ENCODE measurements at places on chromosomes 1 and 21. TPM values are rescaled to one million over a fixed set of nuclear protein-coding genes. Genes with fewer than 3 reads are reported as not detected.

DNA sequence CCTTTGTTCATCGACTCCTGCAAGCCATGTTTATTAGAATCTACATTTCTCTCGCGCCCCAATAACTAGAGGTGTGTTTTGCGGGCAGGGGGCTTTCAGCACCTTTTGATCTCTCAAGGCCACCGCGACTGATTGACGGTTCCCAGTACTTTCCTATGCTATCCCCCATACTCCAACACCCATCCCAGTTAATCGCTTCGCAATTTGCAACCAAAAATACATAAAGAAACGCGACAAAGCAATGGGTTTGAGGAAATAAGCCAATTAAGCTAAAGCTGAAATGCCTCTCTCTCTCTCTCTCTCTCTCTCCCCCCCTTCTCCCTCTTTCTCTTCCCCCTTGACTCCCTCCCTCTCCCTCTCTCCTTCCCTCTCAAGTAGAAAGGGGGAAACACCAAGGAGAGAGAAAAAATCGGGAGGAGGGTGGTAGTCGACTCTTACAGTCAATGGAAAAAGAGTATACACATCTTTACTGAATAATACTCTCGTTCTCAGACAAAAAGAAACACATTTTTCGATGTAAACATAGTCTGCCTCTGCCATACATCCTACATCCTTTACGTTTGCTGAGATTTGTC lies 128.0 kb upstream of the DPYD start:
- no peak for DNase-seq

GRCh38 chr1:3058263-3059030 lies 10.6 kb upstream of the PRDM16 start:
- no peak for DNase-seq

- no peak for DNase-seq
These were observed 8.1 kb downstream of the GABPA start for GRCh38 chr21:25742900-25743299.

DNA sequence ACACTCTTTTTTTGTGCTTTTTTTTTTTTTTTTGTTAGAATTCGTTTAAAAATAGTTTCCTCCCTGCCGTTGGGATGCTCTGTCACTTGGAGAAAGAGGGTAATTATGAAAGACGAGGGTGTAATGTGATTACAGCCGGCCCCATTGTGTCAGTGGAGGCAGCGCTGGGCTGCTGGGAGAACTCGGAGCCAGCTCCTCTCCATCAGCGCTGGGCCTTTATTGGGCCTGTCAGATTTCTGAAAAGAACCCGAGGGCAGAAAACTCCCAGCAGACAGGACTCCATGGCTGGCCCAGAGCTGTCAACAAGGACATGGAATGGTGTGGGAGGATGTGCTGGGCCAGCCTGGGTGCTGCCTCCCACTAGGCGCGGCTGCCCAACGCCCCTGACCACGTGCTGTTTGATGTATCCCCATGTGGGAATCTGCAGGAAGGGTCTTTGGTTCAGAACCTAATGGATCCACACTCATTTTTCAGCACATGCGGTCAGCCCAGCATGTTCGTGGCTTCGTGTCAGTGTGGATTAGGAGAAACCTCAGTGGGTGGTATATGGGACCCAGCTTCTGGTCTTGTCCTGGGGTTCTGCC lies 222.6 kb upstream of the KIAA0040 start:
- no peak for DNase-seq

GRCh38 chr1:56583957-56584468 lies 4.7 kb upstream of the PLPP3 start:
- DNase-seq: no peak

DNA sequence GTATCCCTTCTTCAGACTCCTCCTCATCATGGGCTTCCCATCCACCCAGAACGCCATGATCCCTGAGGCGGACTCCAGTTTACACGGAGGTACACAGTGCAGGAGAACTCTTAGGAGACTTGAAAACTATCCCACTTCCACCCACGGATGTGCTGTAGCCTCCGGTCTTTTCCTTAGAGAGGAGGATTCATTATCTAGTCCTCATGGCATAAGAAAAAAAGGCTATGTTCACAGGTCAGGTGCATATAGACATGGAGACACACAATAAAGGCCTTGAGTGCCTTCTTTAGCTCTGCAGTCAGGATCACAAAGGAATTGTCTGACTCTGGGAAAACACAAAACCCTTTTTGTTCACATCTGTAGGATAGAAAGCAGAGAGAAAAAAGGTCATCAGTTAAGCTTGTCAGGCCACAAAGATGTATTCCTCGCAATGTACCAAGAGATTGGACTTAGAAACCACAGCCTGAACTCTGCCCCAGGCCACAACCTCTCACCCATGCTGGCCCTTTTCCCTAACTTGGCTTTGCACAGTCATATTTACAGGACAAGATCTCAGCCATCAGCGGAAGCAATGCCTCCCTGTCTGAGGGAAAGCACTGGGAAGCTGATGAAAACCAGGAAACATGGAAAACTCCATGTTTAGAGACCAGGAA lies 9.0 kb downstream of the CRP start:
- DNase-seq: no peak

- no peak for DNase-seq
These were observed 129.2 kb downstream of the ZBTB18 start for GRCh38 chr1:244180256-244180655.

GRCh38 chr1:205677167-205677566 lies 3.1 kb downstream of the SLC45A3 start:
- peak; percentile 60 for DNase-seq

GRCh38 chr21:41367945-41368734 lies 6.3 kb downstream of the MX2 start:
- no peak for DNase-seq

GRCh38 chr1:9942399-9942938 lies 722 bp downstream of the LZIC start:
- peak; percentile 78 for DNase-seq

DNA sequence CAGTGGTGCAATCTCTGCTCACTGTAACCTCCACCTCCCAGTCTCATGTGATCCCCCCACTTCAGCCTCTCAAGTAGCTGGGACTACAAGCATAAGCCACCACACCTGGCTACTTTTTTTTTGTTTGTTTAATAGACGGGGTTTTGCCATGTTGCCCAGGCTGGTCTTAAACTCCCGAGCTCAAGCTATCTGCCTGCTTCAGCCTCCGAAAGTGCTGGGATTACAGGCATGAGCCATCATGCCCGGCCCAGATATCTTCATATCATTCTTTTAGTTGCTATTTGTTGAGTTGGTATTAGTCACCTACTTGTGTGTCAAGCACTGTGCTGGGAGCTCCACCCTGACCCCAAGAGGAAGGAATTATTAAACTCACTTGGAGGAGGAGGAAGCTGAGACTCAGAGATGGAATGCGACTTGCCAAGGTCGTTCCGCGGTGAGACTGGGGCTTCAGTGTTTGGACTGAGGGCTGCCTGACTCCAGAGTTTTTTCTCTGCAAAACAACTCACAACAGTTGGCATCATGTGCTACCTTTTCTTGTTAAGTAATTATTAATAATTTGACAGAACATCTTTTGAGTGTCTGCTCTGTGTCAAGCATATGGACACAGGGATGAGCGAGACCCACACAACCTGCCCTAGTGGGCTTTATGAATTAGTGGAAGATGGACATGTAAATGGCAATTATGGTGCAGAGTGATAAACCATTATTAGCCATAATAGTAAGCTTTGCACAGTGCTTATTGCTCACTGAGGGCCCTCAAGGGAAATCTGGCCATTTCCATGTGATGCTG lies 132.0 kb downstream of the FOXD2 start:
- peak; percentile 75 for DNase-seq

GRCh38 chr1:88730995-88731394 lies 46.9 kb downstream of the PKN2 start:
- DNase-seq: no peak

- DNase-seq: no peak
These were observed 171.8 kb downstream of the MATN1 start for GRCh38 chr1:30551603-30552002.

- DNase-seq: no peak
These were observed 8.5 kb upstream of the DENND2D start for GRCh38 chr1:111208921-111209320.

- no peak for DNase-seq
These were observed 115.4 kb upstream of the F3 start for GRCh38 chr1:94656967-94657366.

- no peak for DNase-seq
These were observed 99.1 kb upstream of the ERG start for GRCh38 chr21:38597421-38597820.

- no peak for DNase-seq
These were observed 218.9 kb upstream of the C1orf174 start for GRCh38 chr1:4118746-4119515.

DNA sequence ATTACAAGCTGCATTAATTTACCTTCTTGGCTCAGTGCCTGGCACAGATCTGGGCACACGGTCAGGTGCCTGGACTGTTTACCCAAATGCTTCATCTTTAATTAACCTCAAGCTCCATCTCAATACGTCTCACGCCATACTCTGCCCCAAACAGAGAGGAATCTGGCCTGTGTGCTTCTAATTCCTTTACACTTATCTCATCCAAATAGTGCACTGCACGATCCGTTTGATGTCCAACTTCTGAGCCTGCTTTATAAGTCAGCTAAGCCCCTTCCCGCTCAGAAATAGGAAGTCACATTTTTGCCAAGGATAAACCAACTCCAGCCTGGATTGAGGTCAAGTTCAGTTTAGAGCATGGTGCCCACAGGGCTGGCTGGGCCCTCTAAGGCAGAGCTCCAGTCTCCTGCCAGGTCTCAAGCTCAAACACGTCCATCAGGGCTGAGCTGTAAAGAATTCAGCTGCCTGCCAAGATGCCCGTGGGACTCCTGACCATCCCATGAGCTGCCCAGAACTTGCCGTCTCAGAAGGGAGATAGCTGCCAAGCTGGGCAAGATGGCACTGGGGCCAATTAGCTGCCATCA lies 233.5 kb downstream of the TRABD2B start:
- no peak for DNase-seq

DNA sequence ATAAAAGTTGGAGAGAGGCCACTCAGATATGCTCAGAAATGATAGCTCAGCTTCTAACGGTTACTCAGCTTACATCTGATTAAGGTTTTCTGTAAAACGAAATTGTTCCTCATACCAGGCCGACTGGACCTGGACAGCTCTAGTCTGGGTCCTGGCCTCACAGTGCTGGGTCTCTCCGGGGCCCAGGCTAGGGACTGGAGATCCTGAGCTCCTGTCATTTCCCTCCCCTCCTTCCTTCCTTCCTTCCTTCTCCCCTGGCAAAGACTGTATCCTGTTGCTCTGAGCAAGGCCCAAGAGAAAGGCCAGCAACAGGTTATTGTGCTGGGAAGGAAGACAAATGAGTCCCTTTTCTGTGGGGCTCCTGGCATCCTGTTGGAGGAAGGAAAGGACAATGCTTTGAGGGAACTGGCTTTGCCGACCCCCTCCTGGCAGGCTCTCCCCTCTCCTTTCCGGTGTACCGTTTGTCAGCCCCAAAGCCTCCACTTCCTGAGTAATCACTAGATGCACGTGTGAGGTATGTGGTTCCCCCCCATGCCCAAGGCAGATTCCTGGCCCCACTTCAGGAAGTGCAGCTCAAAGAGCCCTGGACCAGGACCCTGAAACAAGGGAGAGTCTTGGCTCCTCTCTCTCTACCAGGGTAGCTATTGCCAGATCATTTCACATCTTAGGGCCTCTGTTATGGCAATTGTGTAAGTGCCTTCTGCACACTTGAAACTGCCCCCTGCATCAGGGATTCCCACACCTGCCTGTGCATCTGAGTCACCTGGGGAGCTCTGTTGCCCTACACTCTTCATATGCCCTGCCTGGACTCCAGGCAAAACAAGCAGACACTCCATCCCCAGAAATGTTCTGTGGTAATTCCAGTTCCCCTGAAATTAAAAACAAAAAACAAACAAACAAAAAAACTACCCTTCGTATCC lies 212.7 kb upstream of the FGGY start:
- DNase-seq: peak; percentile 55

DNA sequence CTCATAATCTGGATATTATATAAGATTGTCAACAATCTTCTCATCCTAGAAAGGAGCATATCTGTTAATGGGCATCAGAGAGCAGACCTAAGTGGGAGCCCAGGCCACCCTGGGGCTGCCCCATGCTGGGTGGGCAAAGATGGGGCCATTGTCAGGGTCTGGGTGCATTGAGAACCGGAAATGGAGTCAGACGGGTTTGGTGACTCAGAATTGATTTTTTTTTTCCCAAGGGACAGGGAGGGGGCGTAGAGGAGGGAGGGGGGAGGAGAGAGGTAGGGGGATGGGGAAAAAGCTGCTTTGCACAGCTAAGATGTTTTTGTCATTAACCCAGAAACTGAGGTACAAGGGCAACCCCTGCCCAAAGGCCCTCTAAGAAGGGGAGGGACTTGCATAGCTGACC lies 1.3 kb downstream of the ATXN7L2 start:
- no peak for DNase-seq

- DNase-seq: no peak
These were observed 24.2 kb downstream of the TBX19 start for GRCh38 chr1:168304865-168305264.

- DNase-seq: no peak
These were observed 16.0 kb downstream of the PLCH2 start for GRCh38 chr1:2492091-2492490.

- no peak for DNase-seq
These were observed 66.6 kb downstream of the TRAF5 start for GRCh38 chr1:211393203-211393602.

DNA sequence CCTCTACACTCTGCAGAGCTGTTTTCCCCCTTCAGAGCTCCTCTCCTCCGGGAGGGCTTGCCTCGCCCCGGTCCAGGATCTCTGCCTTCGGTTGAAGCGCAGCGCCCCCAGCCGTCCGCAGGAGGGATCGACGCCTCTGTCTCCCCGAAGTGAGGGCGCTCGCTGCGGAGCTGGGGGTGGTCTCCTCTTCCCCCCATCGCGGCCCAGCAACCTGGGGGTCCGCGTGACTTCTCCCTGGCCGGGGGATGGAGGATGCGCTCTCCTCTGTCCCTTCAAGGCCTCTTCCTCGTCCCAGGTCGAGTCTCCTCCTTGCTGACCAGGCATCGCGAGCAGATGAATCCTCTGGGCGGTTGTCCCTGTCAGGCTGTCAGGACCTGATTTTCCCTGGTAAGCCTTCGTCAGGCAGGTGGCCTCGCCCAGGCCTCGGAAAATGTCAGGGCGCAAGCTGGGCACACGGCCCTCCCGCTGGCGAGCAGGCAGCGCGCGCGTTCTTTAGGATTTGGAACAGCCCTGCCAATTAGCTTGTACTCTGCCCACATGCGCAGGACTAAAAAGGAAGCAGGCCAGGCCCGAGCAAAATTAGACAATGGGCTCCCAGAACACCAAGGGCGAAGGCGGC lies 90.5 kb downstream of the EDEM3 start:
- peak; percentile 67 for DNase-seq

GRCh38 chr21:19256934-19257660 lies 853.5 kb upstream of the TMPRSS15 start:
- no peak for DNase-seq

GRCh38 chr21:32956061-32956656 lies 69.6 kb upstream of the OLIG2 start:
- no peak for DNase-seq

GRCh38 chr1:246622035-246622652 lies 55.9 kb downstream of the CNST start:
- no peak for DNase-seq

TACSTD2 gene
- not detected for total RNA-seq

EMC1 gene
- 68.5 TPM for total RNA-seq

OR2L2 gene
- total RNA-seq: not detected

GCSAML gene
- not detected for total RNA-seq

ERG gene
- not detected for total RNA-seq

DMRTA2 gene
- total RNA-seq: 39.1 TPM

PLA2G2F gene
- total RNA-seq: not detected

FABP3 gene
- total RNA-seq: 6.1 TPM

DNAJB4 gene
- total RNA-seq: 30.6 TPM

GPR157 gene
- not detected for total RNA-seq

MNDA gene
- not detected for total RNA-seq

DIO1 gene
- total RNA-seq: not detected
